Left colon (tissue), 2 donors: ENCODE measurements at places on chromosomes 3 and 15. TPM values are rescaled to one million over a fixed set of nuclear protein-coding genes. Genes with fewer than 3 reads are reported as not detected.

DNA sequence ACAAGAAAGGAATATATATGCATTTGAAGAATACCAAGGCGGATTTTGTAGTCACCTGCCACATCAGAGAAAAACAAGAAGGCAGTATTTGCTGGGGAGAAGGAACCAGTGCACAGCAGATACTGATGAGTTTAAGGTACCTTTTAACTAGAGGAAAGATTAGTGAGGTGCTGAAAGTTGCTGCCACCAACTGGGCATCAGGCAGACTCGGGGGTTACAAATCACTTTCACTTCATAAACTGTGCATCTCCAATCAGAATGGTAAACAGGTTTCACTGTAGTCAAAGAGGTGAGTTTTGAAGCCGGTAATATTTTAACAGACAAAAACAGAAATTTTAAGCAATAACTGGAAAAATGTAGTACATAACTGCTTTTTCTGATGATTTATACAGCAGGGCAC is 4.1 kb downstream of the FBN1 start:
- no peak for DNase-seq

GRCh38 chr3:10116138-10116460 is 624 bp downstream of the BRK1 start:
- no peak for DNase-seq

DNA sequence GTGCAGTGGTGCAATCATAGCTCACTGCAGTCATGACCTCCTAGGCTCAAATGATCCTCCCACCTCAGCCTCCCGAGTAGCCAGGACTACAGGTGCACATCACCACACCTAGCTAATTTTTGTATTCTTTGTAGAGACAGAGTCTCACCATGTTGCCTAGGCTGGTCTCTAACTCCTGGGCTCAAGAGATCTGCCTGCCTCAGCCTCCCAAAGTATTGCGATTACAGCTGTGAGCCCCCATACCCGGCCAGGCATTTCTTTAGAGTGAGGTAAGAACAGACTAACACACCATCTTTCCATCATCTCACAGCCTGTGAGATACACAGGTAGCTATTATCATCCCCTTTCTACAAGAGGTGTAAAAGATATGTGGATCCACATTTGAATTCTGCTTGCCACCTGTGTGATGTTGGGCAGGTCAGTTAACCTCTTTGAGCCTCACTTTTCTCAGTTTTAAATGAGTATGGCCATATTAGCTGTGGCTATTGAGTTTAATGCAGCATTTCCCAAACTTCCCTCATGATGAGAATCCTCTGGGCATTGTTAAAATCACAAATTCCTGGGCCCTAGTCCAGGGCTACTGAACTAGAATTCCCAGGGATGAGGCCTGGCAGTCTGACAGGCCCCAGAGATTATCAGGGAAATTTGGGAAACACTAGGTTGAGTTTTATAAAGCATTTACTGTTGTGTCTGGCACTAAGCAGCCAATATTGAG is 46.0 kb downstream of the ANP32A start:
- DNase-seq: no peak

DNA sequence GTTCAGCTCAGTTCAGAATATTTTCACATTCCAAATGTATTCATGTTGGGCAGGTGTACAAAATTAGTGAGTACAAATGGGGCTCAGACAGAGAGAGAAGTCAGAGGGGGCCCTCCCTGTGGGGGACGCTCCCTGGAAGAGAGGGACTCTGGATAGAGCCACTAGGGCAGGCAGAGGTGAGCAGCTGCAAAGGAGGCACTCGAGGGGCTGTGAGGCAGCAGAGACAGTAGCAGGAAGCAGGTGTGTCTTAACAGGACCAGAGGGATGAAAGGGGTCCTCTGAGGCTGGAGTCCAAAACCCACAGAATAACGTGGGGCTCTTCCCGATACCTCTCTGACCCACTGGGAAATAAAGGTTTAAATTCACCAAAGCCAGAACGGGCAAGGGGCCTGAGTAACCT is 127.1 kb downstream of the MEGF11 start:
- DNase-seq: no peak

DNA sequence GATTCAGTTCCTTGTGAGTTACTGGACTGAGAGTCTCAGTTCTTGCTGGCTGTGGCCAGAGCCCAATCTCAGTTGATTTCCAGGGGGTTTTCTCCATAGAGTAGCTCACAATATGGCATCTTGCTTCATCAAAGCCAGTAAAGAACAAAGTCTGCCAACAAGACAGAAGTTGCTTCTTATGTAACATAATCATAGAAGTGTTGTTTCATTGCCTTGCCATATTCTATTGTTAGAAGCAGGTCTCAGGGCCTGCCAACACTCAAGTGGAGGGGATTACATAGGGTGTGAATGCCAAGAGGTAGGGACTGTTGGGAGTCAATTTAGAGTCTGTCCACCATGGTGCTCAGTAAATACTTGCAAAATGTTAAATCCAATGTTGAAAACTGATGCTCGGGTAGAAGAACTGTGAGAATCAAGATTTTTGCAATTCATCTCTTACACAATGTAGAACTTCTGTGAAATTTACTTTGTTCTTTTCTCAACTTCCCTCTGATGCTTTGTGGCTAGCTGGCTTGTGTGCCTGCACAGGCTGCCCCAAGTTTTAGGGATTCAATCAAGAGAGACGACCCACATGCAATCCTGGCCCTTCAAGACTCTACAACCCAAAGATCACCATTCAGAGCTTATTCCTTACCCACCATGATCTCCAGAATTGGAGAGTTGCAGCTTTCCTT is 13.3 kb upstream of the PXYLP1 start:
- DNase-seq: no peak

DNA sequence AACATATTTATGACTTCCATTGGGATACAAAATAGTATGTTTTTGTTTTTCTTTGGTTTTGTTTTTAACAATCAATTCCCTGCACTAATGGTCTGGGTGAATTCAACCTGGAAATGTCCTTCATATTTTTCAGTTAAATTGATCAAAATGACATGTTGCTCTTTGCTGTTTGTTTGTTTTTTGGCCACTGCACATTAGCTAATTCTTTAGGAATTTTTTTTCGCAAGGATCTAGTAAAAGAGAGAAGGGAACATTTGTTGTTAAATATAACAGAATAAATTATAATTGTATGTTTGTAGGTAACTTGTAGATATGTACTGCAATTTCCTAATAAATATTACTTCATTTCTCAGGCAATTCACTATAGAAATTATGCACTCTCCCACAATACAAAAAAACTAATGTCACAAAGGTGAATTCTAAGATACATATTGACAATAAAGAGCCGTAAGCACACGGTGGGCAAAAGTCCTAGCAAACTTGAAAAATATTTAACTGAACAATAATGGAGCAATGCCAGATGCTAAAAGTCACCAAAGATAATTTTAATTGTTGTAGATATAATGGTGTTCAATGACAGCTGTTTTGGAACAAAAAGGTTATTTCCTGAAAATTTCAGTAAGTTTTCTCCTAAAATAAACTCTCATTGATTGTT is 21.4 kb upstream of the PPARG start:
- DNase-seq: no peak

Gene ACAD9
- 44.8 TPM for total RNA-seq

Gene SPATA12
- not detected for total RNA-seq
